ENCODE measurements at places on chromosomes 5 and 9. TPM values are rescaled to one million over a fixed set of nuclear protein-coding genes. Genes with fewer than 3 reads are reported as not detected.

The CDKN2B gene
- total RNA-seq: 2.2 TPM

GRCh38 chr5:142640316-142641005 is 45.4 kb downstream of the FGF1 start:
- no peak for DNase-seq

The SLC36A2 gene
- total RNA-seq: 3.1 TPM

GRCh38 chr5:110329955-110330525 is 396.4 kb downstream of the TMEM232 start:
- no peak for DNase-seq

The CYLC2 gene
- not detected for total RNA-seq

GRCh38 chr9:8750639-8751051 is 951.1 kb upstream of the DMAC1 start:
- DNase-seq: peak; percentile 74
